ENCODE measurements at places on chromosomes 1 and 21. TPM values are rescaled to one million over a fixed set of nuclear protein-coding genes. Genes with fewer than 3 reads are reported as not detected.

The LCE2A gene
- not detected for polyA plus RNA-seq

The CR1L gene
- polyA plus RNA-seq, result 1.3 TPM

The HLX gene
- 10.7 TPM for polyA plus RNA-seq

The ACTN2 gene
- polyA plus RNA-seq, result 0.45 TPM

The KCNJ15 gene
- 183 TPM for polyA plus RNA-seq

The PDXK gene
- 67.8 TPM for polyA plus RNA-seq

The OR2AK2 gene
- not detected for polyA plus RNA-seq

The SLAMF8 gene
- 0.96 TPM for polyA plus RNA-seq

The AGT gene
- polyA plus RNA-seq, result 25.6 TPM

The OR2M5 gene
- polyA plus RNA-seq, result not detected

The RIMKLA gene
- polyA plus RNA-seq, result 0.73 TPM

The ADAMTSL4 gene
- polyA plus RNA-seq, result 16.9 TPM

The DCDC2B gene
- polyA plus RNA-seq, result 0.98 TPM

All from renal cortex interstitium (tissue), 15 donors.